ENCODE measurements at places on chromosomes 11 and 22. TPM values are rescaled to one million over a fixed set of nuclear protein-coding genes. Genes with fewer than 3 reads are reported as not detected.

- no peak overlapping the region for H3K27ac ChIP-seq
- no peaks in the 10 kb centered on the region for H3K27me3 ChIP-seq
- H3K4me1 ChIP-seq = no peaks in the 10 kb centered on the region
Measured at GRCh38 chr11:31340903-31341572, 28.5 kb downstream of the DCDC1 start.

- H3K4me1 ChIP-seq = peaks cover 7% of the 10 kb centered on the region
- no peak overlapping the region for H3K4me3 ChIP-seq
- H3K27me3 ChIP-seq = no peaks in the 10 kb centered on the region
- H3K36me3 ChIP-seq = no peaks in the 10 kb centered on the region
- no peak overlapping the region for H3K27ac ChIP-seq
Measured at GRCh38 chr11:62103986-62104385, 19.8 kb upstream of the INCENP start.

GRCh38 chr22:30195245-30196140 is 51.1 kb downstream of the LIF start:
- peaks cover 9% of the 10 kb centered on the region for H3K4me1 ChIP-seq
- no peak for DNase-seq
- H3K27me3 ChIP-seq = no peaks in the 10 kb centered on the region
- no peak overlapping the region for H3K4me3 ChIP-seq

DNA sequence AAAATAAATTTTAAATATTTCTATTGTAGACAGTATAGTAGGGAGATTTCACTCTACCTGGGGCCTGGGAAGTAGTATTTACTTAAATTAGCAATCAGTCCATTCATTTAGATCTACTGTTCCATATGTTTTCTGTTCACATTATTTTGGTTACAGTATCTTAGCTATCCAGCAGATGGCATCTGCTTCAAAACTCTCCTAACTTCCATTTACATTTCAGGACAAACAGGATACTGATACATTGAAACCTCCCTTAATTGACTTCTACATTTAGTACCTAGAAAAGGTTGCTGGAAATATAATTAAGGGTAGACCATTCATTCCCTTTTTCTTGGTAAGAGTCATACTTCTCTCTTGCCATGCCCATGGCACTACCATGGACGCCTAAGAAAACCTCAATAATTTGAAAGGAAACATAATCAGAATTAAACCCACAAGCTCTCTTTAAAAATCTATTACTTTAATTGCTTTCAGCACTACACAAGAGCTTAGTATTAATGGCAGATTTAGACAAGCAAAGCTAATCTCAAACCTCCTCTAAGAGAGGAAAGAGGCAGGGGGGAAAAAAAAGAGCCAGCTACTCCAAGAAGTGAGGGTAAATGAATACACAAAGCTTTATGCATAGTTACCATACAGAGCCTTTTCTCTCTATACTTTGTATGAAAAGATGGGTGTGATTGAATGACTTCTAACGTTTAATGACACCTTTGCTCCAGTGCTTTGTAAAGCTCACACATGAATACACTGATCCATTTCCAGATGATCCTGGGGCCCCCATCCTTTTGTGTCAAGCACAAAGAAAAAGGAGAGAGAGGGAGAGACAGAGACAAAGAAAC is 131.2 kb upstream of the MTMR2 start:
- no peaks in the 10 kb centered on the region for H3K4me1 ChIP-seq
- H3K27ac ChIP-seq = no peak overlapping the region
- no peak for DNase-seq
- H3K27me3 ChIP-seq = no peaks in the 10 kb centered on the region
- H3K36me3 ChIP-seq = no peaks in the 10 kb centered on the region
- H3K4me3 ChIP-seq = no peak overlapping the region

DNA sequence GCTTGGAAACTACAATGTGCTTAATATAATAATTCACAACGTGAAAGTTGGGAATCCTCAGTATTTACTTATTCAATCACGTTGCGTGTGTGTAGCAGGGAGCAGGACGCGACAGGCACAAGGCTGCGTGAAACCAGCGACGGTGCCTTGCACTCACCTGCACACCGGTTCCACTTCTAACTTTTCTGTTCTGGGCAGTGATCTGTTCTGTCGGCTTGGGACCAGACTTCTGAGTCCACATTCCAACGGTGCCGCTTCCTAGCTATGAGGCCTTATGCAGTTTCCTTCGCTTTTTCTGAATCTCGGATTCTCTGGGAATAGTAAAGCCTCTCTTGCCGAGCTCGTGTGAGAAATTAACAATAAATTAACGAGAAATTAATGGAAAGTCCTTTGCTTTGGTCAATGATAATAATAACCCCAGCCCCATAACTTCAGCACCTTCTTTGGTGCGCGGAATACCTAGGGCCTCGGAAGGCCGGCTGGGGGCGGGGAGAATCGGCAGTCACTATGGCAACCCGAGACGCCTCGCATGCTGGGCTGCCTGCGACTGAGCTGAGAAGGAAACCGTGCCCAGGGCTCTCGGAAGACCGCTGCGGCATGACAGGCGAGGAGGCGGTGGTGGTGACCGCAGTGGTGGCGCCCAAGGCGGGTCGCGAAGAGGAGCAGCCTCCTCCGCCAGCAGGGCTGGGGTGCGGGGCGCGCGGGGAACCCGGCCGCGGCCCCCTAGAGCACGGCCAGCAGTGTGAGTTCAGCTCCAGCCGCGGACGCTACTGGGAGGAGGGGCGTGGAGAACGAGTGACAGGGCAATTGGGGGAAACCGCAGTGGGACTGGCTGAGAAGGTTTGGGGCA is at the start of gene C11orf97:
Gene C11orf97 (plus strand): TSS at position 530 of the 850 bp plus-strand sequence. CDS start 68 bp downstream, at position 598.
- DNase-seq = peak; percentile 47
- peaks cover 7% of the 10 kb centered on the region for H3K4me1 ChIP-seq

- no peaks in the 10 kb centered on the region for H3K36me3 ChIP-seq
- H3K4me1 ChIP-seq = no peaks in the 10 kb centered on the region
- no peak overlapping the region for H3K27ac ChIP-seq
- H3K4me3 ChIP-seq = no peak overlapping the region
- no peaks in the 10 kb centered on the region for H3K27me3 ChIP-seq
Measured at GRCh38 chr22:49406879-49407587, 420.6 kb downstream of the BRD1 start.

DNA sequence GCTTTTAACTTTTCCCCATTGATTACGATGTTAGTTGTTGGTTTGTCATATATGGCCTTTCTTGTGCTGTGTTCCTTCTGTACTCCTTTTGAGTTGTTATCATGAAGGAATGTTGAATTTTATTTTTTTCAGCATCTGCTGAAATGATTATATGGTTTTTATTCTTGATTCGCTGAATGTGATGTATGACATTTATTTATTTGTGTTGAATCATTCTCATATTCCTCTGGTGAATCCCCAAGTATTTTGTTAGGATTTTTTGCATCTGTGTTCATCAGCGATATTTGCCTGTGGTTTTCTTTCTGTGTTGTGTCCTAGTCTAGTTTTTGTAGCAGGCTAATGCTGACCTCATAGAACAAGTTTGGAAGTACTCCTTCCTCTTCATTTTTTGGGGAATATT is 78.2 kb downstream of the GGT1 start:
- no peak overlapping the region for H3K27ac ChIP-seq
- no peak for DNase-seq
- no peak overlapping the region for H3K4me3 ChIP-seq
- no peaks in the 10 kb centered on the region for H3K36me3 ChIP-seq

GRCh38 chr11:11171285-11171684 is 181.8 kb downstream of the CSNK2A3 start:
- H3K4me3 ChIP-seq = no peak overlapping the region
- no peaks in the 10 kb centered on the region for H3K4me1 ChIP-seq
- H3K36me3 ChIP-seq = no peaks in the 10 kb centered on the region
- no peaks in the 10 kb centered on the region for H3K27me3 ChIP-seq
- H3K27ac ChIP-seq = no peak overlapping the region

DNA sequence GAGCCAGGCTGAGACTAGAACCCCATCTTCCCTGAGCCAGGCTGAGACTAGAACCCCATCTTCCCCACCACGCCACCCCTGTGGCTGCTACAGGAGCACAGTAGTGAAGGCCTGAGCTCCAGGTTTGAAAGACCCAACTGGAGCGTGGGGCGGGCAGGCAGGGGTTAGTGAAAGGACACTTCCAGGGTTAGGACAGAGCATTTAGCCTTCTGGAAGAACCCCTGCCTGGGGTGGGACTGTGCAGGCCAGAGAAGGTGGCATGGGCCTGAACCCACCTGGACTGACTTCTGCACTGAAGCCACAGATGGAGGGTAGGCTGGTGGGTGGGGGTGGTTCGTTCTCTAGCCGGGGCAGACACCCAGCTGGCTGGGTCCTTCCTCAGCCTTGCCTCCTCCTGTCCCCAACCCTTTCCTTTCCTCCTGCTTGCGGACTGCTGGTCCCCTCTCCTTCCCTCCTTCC is 24.1 kb downstream of the SUN2 start:
- H3K4me3 ChIP-seq = no peak overlapping the region
- H3K27ac ChIP-seq = peak overlapping the region; percentile 1
- DNase-seq = no peak
- no peaks in the 10 kb centered on the region for H3K27me3 ChIP-seq
- peaks cover 47% of the 10 kb centered on the region for H3K36me3 ChIP-seq
- peaks cover 5% of the 10 kb centered on the region for H3K4me1 ChIP-seq

GRCh38 chr11:31968461-31969358 is 122.2 kb upstream of the RCN1 start:
- no peaks in the 10 kb centered on the region for H3K27me3 ChIP-seq
- no peak overlapping the region for H3K27ac ChIP-seq
- DNase-seq = no peak
- H3K4me1 ChIP-seq = no peaks in the 10 kb centered on the region
- H3K36me3 ChIP-seq = no peaks in the 10 kb centered on the region
- no peak overlapping the region for H3K4me3 ChIP-seq

- DNase-seq = no peak
- no peak overlapping the region for H3K27ac ChIP-seq
- H3K4me3 ChIP-seq = no peak overlapping the region
- no peaks in the 10 kb centered on the region for H3K4me1 ChIP-seq
- no peaks in the 10 kb centered on the region for H3K36me3 ChIP-seq
Measured at GRCh38 chr22:27673839-27674238, 127.7 kb downstream of the MN1 start.

- H3K27me3 ChIP-seq = no peaks in the 10 kb centered on the region
- no peak overlapping the region for H3K27ac ChIP-seq
- no peaks in the 10 kb centered on the region for H3K4me1 ChIP-seq
Measured at GRCh38 chr11:6269994-6270393, 10.4 kb downstream of the CCKBR start.

DNA sequence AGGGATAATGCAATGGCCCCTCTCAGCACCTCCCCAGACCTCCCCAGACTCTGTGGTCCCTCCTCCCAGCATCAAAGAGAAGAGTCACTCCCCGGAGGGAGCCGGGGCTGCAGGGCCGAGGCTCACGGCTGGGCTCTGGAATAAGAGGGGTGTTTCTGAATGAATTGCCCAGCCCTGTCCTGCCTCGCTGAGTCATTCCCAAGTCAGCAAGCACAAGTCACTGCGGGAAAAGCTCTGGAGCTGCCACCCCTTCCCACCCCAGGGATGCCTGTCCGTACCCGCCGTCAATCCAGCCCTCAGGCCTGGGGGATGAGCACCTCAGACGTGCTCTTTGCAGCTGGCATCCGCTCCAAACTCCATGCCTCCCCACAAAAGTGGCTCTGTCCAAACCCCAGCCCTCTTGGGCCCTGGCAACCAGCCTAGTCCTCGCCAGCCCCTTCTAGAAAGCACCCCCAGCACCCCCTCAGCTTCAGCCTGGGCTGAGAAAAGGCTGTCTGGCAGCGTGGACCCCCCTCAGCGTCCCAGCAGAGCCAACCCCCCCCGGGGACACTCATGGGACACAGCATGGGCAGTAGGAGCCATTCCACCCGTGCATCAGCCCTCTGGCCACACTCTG is 22.7 kb downstream of the CELSR1 start:
- no peaks in the 10 kb centered on the region for H3K36me3 ChIP-seq
- H3K27ac ChIP-seq = no peak overlapping the region
- H3K4me1 ChIP-seq = no peaks in the 10 kb centered on the region
- no peaks in the 10 kb centered on the region for H3K27me3 ChIP-seq

GRCh38 chr11:117218133-117218915 is 13.5 kb downstream of the PCSK7 start:
- H3K4me1 ChIP-seq = no peaks in the 10 kb centered on the region
- no peaks in the 10 kb centered on the region for H3K27me3 ChIP-seq
- H3K36me3 ChIP-seq = peaks cover 93% of the 10 kb centered on the region

- H3K4me3 ChIP-seq = no peak overlapping the region
- DNase-seq = no peak
- H3K27ac ChIP-seq = no peak overlapping the region
- H3K4me1 ChIP-seq = no peaks in the 10 kb centered on the region
- no peaks in the 10 kb centered on the region for H3K27me3 ChIP-seq
Measured at GRCh38 chr11:93579187-93579751, 36.1 kb upstream of the SMCO4 start.

- H3K27me3 ChIP-seq = peaks cover 2% of the 10 kb centered on the region
- H3K27ac ChIP-seq = no peak overlapping the region
- no peak for DNase-seq
- H3K4me1 ChIP-seq = no peaks in the 10 kb centered on the region
Measured at GRCh38 chr11:112852143-112852866, 108.9 kb upstream of the NCAM1 start.

- H3K4me1 ChIP-seq = peaks cover 40% of the 10 kb centered on the region
- no peaks in the 10 kb centered on the region for H3K36me3 ChIP-seq
- DNase-seq = peak; percentile 50
- H3K27ac ChIP-seq = peak overlapping the region; percentile 49
- H3K4me3 ChIP-seq = peak overlapping the region; percentile 66
Measured at GRCh38 chr22:39242595-39243438, 2.0 kb downstream of the PDGFB start.

GRCh38 chr11:62592989-62593421 is 1.7 kb upstream of the TUT1 start:
- DNase-seq = no peak
- H3K27ac ChIP-seq = peak overlapping the region; percentile 86
- peak overlapping the region; percentile 69 for H3K4me3 ChIP-seq
- peaks cover 57% of the 10 kb centered on the region for H3K36me3 ChIP-seq
- H3K4me1 ChIP-seq = peaks cover 42% of the 10 kb centered on the region

DNA sequence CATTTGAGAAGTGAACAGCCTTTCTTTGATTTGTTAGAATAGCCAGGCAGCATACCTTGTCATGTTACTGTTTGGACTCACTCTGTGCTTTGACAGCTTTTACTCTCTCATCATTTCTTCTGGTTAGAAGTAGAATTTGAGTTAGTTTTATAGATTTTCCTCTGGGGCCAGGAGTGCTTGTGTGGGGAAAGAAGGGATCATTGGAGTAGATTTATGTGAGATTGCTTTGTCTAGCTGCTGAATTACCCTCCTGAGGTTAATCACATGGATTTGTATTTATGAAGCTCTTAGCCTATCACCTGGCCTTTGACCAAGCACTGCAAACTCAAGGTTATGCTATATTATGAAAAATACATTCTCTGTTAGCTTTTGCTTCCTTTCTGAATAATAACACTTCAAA is 54.3 kb downstream of the SWAP70 start:
- no peaks in the 10 kb centered on the region for H3K4me1 ChIP-seq
- H3K36me3 ChIP-seq = no peaks in the 10 kb centered on the region
- H3K27ac ChIP-seq = no peak overlapping the region
- H3K4me3 ChIP-seq = no peak overlapping the region
- no peak for DNase-seq

GRCh38 chr22:38431266-38432010 is 23.6 kb downstream of the KCNJ4 start:
- H3K27ac ChIP-seq = no peak overlapping the region
- no peaks in the 10 kb centered on the region for H3K27me3 ChIP-seq
- no peak overlapping the region for H3K4me3 ChIP-seq
- DNase-seq = no peak
- no peaks in the 10 kb centered on the region for H3K4me1 ChIP-seq

Gene MS4A7
- total RNA-seq = 3.5 TPM

Gene SCARF2
- 0.70 TPM for total RNA-seq

Gene EHF
- total RNA-seq = 0.20 TPM

Gene CELSR1
- 0.94 TPM for total RNA-seq

Gene CLTCL1
- total RNA-seq = 1.4 TPM

Gene PGR
- total RNA-seq = not detected

Gene CRYBB2
- total RNA-seq = not detected

Gene GNAZ
- total RNA-seq = 0.14 TPM

Gene SNX32
- 2.0 TPM for total RNA-seq

Gene RASGRP2
- total RNA-seq = 667 TPM

Gene OR5A1
- total RNA-seq = not detected

Gene SAA2
- not detected for total RNA-seq

Gene C11orf87
- not detected for total RNA-seq

All from naive thymus-derived CD4-positive, alpha-beta T cell (primary cell).